ENCODE measurements at places on chromosomes 2 and 18.

- no peak for DNase-seq
These were observed 95.1 kb upstream of the XPO1 start for GRCh38 chr2:61633250-61633649.

GRCh38 chr18:70190529-70190928 lies 15.0 kb downstream of the RTTN start:
- DNase-seq = no peak

DNA sequence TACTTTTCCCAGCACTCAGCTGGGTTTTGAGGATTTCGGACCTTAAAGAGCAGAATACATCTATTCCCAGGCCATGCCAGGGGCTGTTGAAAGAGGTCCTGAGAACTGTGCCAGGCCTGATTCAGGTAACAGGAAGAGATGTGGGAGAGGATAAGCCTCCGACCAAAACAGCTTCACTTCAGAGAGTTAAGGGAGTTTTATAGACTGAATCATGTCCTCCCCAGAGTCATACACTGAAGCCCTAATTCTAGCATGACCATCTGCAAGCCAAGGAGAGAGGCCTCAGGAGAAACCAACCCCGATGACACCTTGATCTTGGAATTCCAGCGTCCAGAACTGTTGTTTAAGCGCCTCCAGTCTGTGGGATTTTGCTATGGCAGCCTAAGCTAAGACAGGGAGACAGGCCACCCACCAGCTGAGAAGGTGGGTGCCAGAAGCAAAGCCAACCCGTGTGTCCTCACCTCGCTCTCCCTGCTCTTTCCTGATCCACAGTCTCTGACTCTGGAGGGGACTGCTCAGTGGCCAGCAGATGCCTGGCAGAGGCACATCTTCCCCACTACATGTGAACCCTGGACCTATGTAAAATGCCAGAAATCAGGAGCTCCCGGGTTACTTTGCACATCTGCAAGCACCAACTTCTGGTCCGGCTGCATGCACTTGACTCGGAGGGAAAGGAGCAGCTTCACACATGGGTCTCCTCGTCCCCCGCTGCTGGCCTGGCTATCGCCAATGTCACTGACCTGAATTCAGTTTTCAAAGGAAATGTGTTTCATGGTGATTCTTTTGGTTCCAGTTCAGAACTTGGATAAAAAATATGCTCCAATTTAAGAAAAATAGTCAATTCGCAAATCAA lies 116.8 kb upstream of the EPC2 start:
- no peak for DNase-seq

DNA sequence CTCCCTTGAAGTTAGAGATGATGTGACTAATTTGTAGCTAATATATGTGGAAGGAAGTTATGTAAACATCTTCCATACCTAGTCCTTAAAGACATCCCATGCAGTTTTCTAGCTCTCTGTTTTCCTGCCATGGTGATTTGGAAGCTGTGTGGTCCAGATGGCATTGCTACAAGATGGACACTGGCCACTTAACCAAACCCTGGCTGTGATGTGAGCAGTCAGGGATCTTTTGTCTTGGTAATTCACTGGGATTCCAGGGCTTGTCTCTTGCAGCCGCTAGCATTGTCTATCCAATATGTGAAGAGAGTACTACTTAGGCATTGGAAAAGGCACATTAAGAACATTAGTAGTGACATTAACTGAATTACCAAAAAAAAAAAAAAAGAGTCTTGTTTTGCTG lies 139.9 kb upstream of the DOCK10 start:
- DNase-seq = no peak

DNA sequence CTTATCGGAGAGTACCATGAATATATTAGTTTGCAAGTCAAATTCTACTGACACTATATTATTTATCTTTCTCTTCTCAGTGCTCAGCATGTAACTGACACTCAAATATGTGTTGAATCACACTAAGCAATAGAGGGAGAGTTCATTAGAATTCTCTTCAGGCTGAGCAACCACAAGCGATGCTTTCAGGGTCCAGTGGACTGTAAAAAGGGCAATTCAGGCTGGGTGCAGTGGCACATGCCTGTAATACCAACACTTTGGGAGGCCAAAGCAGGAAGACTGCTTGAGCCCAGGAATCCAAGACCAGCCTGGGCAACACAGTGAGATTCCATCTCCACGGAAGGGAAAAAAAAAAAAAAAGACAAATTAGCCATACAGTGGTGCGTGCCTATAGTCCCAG lies 16.3 kb downstream of the PDE6D start:
- DNase-seq = no peak

- no peak for DNase-seq
These were observed 175.8 kb upstream of the PIEZO2 start for GRCh38 chr18:11324956-11325882.

- DNase-seq = no peak
These were observed 117.1 kb downstream of the RNF144A start for GRCh38 chr2:7034303-7034702.

DNA sequence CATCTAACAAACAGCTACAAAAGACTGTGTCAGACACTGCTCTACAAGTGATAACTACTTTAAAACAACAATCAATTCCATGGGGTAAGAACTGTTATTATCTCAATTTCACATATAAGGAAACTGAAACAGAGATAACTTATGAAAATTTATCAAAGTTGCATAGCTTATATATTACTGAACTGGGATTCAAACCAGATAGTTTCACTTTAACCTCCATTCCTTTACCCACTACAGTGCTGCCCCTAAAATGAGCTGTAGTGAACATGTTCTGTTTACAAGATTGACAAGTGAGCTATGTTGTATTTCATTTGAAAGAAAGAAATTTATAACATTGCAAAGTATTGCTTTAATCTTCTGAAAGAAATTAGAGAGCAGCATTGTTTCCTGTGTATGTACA lies 14.1 kb upstream of the GCG start:
- no peak for DNase-seq

DNA sequence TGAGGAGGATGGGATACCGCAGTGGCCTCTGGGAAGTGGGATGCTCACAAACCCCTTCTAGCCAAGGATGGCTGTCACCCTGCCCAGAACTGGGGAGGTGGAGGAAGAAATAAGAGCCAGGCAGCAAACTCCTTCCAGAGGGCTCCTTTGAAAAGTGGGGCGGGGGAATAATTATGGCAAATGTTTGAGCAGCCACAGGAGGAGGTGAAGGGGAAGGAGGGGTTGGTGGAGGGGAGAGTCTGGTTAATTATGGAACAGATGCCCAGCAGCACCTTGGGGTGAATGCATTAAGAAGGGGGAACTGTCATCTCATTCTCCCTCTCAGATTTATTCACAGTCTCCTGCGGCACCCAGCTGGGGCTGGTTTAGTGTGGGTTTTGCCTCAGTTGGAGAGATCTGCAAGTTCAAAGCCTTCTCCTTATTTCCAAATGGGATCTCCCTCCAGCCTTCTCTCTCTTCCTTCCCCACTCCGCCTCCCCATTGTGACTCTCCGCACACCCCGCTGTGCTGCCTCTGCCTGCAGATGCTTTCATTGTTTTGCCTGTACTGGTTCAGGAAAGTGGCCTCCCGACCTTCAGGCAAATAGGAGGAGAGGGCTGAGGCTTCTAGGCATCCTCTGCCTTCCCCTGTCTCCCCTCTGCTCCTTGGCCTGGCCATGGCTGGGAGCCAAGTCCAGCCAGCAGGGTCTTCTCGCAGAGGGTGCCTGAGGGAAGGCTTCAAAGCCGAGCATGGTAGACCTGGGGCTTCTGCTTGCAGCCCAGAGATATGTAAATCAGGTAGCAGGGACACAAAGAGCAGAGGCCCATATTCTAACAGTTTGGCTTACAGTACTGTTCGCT lies 457.2 kb upstream of the MEX3C start:
- DNase-seq = no peak

DNA sequence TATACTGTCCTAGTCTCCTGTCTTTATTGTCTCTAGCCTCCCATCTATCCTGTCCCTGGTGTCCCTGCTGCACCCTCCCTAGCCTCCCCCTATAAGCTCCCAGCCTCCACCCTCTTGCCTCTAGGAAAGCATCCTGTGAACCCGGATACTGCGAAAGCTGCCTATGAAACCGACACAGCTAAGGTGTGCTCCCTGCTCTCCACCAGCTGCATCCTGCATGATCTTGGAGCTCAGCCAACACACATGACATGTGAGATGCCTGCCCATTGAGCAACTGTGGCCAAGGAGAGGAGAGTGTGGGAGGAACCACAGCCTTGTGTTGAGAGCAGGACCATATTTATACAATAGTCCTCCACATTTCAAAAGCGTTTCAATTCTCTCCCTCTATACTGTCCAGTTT lies 187.1 kb downstream of the ZBTB7C start:
- DNase-seq = no peak

DNA sequence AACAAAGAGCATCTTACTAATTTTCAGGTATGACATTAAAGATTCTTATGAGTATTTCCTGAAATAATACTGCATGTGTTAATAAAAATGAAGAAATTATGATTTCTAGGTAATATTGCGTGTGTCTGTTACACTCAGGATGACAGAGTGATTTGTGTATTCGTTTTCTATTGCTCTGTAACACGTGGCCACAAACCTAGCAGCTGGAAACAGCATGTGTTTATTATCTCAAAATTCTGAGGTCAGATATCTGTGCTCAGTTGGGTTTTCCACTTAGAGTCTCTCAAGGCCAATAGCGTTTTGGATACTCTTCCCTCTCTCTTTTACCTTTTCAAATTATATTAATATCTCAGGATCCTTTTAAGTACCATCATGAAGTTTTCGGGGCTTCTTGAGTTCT lies 667.9 kb upstream of the CDH7 start:
- DNase-seq = no peak

- no peak for DNase-seq
These were observed 33.9 kb upstream of the POMC start for GRCh38 chr2:25202275-25202674.

- no peak for DNase-seq
These were observed 43.9 kb downstream of the PSD4 start for GRCh38 chr2:113217455-113218282.

- DNase-seq = no peak
These were observed 36.6 kb downstream of the SFT2D3 start for GRCh38 chr2:127737892-127738291.

GRCh38 chr2:44479127-44479887 lies 117.6 kb downstream of the CAMKMT start:
- DNase-seq = peak; percentile 71

- DNase-seq = no peak
These were observed 181.7 kb upstream of the TPO start for GRCh38 chr2:1231466-1232063.

GRCh38 chr2:141714496-141714895 lies 416.3 kb downstream of the LRP1B start:
- no peak for DNase-seq

DNA sequence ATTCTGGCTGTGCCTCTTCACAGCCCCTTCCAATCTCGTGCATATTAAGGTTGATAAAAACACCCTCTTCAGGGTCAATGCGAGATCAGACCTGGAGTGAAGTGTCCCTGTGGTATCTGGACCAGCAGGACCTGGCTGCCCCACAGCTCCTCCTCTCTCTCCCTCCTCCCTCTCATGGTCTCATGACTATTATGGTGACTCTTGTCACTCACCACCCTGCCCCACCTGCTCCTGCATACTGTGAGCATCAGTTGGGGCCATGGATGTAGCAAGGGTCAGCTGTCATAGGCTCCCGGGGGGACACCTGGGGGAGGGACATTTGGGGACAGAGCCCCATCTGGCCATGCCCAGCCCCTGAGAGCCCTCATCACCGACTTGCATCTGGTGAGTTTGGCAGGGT lies 50.2 kb downstream of the ODC1 start:
- DNase-seq = no peak

- peak; percentile 13 for DNase-seq
These were observed 27.5 kb upstream of the MARCHF7 start for GRCh38 chr2:159684796-159685195.

DNA sequence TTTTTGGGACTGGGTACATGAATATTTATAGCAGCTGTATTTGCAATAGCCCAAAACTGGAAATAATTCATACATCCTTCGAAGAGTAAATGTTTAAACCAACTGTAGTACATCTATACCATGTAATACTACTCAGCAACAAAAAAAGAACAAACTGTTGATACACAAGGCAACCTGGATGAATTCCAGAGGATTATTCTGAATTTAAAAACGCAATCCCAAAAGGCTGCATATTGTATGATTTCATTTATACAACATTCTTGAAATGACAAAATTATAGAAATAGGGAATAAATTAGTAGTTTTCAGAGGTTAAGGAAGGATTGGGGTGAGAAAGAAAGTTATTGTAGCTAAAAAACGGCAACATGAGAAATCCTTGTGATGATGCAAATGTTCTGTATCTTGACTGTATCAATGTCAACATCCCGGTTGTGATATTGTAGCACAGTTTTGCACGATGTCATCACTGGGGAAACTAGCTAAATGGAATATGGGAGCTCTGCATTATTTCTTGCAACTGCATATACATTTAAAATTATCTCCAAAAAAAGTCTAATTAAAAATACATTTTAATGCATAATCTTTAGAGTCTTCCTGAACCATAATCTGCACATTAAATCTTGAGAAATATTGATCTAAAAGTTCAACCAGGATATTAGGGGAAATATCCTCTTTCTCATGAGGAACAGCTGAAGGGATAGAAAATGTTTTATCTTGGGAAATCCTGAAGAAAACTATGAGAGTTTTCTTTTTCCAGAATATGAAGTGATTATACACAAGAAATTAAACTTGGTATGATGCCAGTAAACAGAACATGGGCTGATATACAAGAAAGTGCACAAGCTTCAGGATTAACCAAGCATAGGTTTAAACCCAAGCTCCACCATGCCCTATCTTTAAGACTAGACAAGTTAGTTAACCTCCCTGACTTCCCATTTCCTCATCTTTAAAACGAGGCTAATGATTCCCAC lies 21.9 kb downstream of the EVA1A start:
- DNase-seq = no peak

DNA sequence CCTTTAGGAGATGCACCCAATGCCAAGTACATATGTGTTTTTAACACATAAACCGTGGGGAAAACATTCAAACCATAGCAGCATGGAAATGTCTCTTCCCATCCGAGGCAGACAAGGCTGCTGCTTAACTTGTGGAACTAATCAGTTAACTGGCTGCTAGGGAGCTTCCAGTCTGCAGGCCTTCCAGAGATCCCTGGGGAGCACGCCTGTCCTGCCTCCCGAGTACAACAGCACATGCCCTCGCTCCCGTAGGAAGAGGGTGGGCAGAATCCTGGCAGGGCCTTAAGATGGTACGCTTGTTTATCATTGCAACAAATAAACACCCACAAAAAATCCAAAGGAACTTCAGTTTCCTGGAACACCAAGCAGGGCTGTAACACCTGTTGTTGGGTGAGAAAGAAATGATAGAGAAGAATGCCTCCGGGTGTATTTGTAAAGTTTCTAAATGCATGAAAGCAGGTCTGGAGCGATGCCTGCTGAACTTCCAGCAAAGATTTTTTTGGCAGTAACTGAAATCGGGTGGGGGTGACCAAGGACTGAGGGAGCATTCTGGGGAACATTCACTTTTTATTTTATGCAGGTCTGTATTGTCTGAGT lies 56.2 kb downstream of the EDAR start:
- no peak for DNase-seq

DNA sequence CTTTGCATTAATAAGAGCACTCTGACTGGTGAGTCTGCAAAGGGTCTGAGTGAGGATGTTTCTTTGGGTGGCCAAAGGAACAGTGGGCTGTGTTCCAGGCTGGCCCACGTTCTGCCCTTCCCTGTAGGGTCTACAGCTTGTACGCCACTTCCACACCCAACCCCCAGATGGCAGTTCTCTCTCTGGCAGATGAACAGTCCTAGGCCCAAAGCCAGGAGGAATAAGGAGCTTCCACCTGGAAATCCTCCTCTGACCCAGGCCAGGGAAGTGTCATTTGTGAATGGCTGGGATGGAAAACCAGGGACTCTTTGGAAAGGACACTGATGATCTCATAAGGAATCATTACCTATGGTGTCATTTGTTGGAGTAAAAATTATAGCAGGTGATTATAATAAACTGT lies 6.6 kb downstream of the OTOF start:
- no peak for DNase-seq

- no peak for DNase-seq
These were observed 4.7 kb downstream of the CYTIP start for GRCh38 chr2:157438863-157439823.
